ENCODE measurements at places on chromosomes 4 and X.

GRCh38 chr4:155614111-155614762 is 52.4 kb upstream of the GUCY1A1 start:
- DNase-seq, result no peak

DNA sequence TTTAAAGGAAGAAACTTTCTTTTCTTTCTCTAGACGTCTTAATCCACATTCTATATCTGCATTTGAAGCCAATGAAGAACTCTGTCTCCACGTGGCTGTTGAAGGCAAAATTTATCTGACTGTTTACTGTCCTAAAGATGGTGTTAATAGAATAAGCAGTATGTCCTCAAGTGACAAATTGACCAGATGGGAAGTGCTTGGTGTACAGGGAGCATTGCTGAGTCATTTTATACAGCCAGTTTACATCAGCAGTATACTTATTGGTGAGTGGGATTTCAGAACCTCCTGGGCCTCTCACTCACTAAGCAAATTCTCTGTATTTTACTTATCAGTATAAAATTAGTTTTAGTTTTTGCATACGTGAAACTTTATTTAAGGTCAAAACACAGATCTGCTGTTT is 33.7 kb downstream of the ADAD1 start:
- no peak for DNase-seq

- no peak for DNase-seq
Observed at GRCh38 chrX:65009459-65009858, 33.2 kb upstream of the ZC4H2 start.

GRCh38 chr4:113588895-113589668 is 172.5 kb downstream of the CAMK2D start:
- no peak for DNase-seq

DNA sequence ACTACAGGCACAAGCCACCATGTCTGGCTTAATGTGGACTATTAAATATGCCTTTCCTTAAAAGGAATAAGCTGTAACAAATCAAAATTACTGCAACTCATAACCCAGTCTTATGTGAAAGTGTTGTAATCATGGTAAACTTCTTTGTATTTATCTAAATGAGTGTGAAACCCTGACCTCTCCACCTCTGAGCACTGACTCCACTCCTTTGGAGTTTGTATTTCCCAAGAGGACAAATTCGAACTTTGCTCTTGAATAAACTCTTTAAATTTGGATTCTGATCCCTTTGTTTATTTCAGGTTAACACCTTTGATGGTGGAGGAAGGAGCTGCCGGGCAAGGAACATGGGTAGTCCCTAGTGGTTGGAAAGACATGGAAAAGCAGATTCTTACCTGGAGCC is 48.3 kb upstream of the FAM9A start:
- DNase-seq, result no peak

DNA sequence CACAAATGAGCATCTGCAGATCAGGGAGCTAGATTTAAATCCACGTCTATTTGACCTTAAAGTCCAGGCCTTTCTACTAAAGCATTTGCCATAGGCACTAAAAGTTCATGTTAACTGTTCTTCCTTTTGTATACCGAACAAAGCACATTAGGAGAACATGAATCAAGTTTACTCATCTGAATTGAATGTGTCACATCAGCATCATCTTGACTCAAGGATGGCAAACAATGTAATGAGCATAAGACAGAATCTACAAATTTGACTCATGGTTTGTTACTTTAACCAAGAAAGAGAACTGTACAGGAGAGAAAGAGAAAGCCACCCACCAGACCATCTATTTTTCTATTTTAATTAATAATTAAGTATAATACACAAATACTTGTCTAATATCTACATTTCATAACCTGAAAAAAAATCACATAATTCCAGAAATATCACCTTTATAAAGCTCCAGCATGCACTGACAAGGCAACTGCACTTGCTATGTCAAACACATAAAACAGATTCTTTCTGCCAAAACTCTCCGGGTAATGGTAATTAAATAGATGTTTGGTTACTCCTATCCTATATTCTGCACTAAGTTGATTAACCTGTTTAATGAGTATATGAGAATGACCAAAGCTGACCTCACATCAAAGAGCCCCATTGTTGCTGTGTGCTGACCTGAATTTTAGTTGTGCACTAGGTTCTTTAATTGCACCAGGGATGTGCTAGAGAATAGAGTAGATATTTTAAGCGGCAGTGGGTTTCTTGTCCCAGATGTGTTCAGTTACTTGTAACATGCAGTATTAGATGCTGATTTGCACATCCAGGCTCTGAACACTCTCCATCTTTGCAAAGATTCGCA is 42.5 kb upstream of the LEF1 start:
- no peak for DNase-seq

DNA sequence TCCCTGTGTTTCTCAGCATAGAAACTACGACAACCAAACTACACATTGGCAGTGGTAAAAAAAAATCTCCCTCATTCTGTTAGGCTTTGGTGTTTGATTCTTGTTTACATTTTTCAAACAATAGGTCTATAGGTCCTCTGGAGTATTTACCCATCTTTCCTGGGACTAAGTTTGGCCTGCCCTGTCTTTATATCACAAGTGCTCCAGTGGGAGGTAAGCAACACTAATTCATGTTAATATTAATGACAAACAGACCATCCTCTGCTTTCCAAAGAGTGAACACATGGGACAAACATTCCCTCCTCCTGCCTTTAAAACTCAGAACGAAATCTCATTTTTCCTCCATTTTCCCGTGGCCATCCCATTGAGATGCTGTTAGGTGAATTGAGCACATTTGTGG is 514.1 kb upstream of the INTU start:
- DNase-seq, result no peak

- no peak for DNase-seq
Observed at GRCh38 chrX:153514259-153514658, 3.2 kb upstream of the ATP2B3 start.

- no peak for DNase-seq
Observed at GRCh38 chr4:16480011-16480410, 253.7 kb upstream of the TAPT1 start.

GRCh38 chr4:139453041-139453370 is 915 bp upstream of the RAB33B start:
- DNase-seq, result no peak

DNA sequence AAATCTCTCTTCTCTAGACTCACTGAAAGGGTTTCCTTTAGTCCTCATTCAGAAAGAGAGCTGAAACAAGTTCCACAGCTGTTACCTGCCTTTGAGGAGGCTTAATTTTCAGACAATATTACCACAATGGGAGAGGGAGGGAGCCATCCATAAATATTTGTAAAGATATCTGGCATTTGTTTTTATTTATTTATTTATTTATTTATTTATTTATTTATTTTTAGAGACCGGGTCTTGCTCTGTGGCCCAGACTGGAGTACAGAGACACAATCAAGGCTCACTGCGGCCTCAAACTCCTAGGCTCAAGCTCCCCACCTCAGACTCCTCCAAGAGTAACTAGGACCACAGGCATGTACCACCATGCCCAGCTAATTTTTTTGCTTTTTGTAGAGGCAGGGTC is 80.7 kb downstream of the SLC9A7 start:
- DNase-seq, result no peak

- DNase-seq, result no peak
Observed at GRCh38 chr4:156794863-156795262, 176.7 kb downstream of the PDGFC start.

DNA sequence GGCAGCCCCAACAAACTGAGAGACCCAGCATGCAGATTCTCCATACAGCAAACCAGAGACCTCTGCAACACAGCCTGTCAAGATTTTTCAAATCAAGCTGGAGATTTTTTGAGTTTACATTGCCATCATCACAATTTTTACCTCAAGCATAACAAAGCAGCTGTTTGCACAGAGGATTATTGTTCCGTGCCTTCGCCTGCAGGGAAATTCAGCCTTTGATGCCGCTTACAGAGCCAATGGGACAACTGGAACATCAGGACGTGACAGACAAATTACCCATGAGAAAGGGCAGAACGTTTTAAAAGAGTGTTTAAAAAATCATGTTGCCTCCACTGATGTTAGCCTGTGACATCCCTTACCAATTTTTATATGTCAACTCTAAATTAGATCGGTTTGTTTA is 363.7 kb downstream of the FBXW7 start:
- DNase-seq, result no peak

- no peak for DNase-seq
Observed at GRCh38 chr4:182346250-182346649, 103.0 kb downstream of the TENM3 start.

DNA sequence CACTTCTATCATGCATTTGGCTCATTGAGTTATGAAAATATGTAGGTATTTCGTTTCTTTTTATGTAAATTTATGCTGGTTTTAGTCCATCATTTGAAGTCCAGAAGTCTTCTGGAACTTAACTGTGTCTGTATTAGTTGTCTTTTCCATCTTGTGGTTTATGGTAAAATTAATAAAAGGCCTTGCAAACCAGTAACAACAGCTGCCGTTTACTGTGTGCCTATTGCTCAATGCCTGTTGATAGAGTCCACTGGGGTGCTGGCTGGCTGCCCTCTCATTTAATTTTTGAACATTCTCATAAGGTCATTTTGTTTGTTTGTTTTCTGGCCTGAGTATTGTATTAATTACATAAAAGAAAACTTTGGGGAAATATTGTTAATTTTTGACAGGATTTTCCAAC is 98.0 kb downstream of the NAA11 start:
- no peak for DNase-seq

- DNase-seq, result no peak
Observed at GRCh38 chr4:147157860-147158701, 212.4 kb upstream of the TTC29 start.

DNA sequence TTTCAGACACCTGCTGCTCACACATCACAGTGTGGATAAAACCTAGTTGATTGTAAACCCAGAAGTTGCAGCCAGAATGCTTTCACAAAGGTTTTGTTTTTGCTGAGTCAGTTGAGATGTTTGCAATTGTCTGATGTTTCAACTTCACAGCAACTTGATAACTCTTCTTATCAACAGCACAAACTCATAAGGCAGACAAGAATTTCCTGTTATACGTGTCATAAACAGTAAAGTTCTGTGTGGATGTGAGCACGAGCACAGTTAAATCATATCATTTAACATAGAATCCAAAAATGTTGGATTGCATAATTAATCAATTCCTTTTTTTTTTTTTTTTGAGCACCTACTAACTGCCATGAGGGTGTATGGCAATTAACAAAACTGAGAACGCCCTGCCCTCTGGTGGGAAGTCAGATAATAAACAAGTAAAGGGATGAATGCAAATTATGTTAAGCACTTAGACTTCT is 512.2 kb downstream of the PDHA2 start:
- no peak for DNase-seq

GRCh38 chr4:2789351-2789750 is 3.5 kb upstream of the SH3BP2 start:
- DNase-seq, result no peak

GRCh38 chr4:85084371-85085094 is 118.0 kb upstream of the WDFY3 start:
- DNase-seq, result no peak

DNA sequence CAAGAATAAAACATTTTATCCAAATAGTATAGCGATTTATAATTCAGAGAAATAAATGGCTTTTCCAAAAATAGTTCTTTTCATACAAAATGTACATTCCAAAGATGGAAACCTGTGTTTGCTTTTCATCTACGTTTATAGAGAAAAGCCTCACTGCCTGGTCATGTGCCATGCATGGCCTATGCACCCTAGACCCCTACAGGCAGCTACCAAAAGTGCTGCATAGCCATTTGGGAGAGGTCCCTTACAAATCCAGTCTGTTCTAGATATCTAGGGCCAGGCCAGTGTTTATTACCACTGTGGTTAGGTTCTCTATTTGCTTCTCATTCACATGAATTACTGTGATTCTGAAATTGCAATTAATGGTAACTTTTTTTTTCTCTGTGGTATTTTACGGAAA is 17.2 kb downstream of the HMGB2 start:
- no peak for DNase-seq

DNA sequence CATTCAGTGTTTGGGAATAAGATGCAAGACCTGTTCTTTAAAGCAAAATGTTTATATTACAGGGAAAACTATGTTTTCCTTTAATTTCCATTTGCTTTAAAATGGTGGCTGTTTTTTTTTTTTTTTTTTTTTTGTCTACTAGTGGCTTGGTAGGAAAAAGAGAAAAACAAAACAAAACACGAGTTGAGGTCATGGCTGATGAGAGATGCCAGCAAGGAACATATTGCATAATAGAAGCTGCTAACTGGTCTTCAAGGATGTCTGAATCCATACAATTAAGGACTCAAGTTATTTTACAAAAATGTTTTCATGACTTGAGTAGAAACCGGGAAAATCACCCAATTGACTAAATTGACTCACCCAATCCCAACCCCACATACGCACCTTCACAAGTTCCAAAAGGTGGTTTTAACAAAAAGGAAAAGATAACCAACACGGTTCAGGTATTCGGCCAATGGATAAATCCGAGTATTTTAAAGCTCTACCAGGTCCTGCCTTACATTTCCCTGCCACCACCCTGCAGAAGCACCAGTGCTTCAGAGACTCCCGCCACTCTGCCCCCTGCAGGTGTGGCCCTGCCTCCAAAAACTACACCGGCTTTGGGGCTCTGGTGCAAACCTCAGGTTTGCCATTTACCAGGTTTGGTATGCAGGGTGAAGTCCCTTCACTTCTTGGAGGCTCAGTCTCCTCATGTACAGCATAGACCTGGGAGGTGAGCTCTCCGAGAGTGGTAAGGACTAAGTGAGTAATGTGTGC is 27.1 kb downstream of the PIR start:
- DNase-seq, result no peak

DNA sequence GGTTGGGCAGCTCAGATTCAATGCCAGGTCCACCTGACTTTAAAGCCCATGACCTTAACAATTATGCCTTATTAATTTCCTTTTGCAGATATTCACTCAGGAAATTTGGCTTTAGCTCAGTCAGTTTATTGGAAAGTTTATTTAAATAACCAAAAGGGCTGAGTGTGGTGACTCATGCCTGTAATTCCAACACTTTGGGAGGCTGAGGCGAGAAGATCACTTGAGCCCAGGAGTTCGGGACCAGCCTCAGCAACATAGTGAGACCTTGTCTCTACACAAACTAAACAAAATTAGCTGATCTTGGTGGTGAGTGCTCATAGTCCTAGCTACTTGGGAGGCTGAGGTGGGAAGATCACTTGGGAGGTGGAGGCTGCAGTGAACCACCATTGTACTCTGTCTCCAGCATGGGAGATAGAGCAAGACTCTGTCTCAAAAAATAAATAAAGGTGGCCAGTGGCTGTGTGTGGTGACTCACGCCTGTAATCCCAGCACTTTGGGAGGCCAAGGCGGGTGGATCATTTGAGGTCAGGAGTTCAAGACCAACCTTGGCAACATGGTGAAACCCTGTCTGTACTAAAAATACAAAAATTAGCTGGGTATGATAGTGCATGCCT is 43.3 kb downstream of the RHOH start:
- DNase-seq, result no peak

- no peak for DNase-seq
Observed at GRCh38 chr4:120059036-120059435, 7.6 kb downstream of the MAD2L1 start.

- DNase-seq, result no peak
Observed at GRCh38 chr4:12116009-12116552, 687.4 kb upstream of the HS3ST1 start.

- DNase-seq, result no peak
Observed at GRCh38 chrX:132483488-132483887, 5.3 kb downstream of the MBNL3 start.

GRCh38 chr4:54513204-54513603 is 144.6 kb upstream of the KIT start:
- DNase-seq, result no peak

Data from activated CD4-positive, CD25-positive, alpha-beta regulatory T cell treated with anti-CD3 and anti-CD28 coated beads, Interleukin-2, amount 50 U/mL, for 72 hours (primary cell).